Activated naive CD4-positive, alpha-beta T cell (primary cell): ENCODE measurements at places on chromosomes 12 and 14.

- no peak for DNase-seq
These were observed 293.4 kb downstream of the NPAS3 start for GRCh38 chr14:33232031-33232430.

GRCh38 chr14:76664790-76665189 lies 96.5 kb upstream of the VASH1 start:
- DNase-seq = no peak

DNA sequence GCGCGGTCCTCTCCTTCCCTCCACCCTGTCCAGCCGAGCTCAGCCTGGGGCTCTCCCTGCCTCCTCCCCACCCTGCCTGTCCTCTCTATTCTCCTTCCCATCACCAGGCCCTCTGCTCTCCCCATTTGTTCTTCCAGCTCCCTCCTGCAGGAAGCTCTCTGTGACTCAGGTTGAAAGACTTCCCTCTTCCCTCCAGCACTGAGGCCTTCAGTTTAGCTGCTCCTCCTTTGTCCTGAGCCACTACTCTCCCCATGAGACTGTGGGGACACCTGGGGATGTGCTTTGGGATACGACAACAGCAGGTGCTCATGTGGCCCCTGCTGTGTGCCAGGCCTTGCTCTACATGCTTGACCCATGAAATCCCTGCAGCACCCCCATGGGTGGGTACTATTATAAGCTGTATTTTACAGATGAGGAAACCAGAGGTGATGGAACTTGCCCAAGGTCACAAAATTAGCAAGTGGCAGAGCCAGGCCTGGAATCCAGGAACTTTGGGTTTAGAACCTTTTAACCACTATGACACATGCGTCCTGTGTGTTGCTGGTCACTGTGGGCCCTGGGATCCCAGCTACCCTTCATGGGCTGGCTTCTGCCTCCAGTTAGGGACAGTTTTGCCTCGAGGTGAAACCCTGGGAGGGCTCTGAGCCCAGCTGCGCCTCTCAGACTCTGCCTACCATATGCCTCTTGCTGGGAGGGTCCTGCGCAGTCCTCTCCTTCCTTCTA lies 5.5 kb downstream of the KRT80 start:
- no peak for DNase-seq

- no peak for DNase-seq
These were observed 774 bp upstream of the MANSC4 start for GRCh38 chr12:27780612-27781408.

GRCh38 chr14:22981090-22981875 lies 1.1 kb downstream of the AJUBA start:
- no peak for DNase-seq

GRCh38 chr14:21299562-21300130 lies 19.8 kb downstream of the RPGRIP1 start:
- DNase-seq = no peak

DNA sequence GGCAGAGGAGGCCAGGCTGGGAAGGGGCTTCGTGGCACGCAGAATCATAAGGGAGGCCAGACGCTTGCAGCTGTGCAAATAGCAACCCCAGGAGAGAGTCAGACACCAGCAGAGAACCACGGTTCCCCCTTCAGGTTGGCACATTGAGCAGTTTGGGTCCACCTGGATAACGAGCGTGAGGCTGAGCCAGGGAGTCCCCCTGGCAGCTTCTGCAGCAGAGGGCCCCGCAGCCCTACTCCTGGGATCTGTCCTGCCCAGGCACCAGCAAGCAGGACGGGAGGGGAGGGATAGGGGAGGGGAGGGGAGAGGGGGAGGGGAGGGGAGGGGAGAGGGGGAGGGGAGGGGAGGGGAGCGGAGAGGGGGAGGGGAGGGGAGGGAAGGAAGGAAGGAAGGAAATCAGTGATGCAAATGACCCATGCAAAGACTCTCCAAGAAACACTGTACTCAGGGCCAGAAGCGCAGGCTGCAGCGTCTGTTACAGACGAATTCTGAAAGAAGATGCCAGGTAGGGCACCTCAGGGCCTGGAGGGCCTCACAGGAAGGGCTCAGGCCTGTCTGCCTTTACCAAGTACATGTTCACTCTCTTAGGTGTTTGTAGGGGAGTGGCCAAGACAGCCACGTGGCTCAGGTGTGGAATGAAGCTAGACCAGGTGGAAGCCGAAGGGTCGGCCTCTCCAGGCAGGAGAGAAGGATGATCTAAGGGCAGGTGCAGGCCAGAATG lies 32.3 kb upstream of the MMP17 start:
- no peak for DNase-seq

- DNase-seq = no peak
These were observed 204.9 kb upstream of the RMST start for GRCh38 chr12:97257726-97258125.

DNA sequence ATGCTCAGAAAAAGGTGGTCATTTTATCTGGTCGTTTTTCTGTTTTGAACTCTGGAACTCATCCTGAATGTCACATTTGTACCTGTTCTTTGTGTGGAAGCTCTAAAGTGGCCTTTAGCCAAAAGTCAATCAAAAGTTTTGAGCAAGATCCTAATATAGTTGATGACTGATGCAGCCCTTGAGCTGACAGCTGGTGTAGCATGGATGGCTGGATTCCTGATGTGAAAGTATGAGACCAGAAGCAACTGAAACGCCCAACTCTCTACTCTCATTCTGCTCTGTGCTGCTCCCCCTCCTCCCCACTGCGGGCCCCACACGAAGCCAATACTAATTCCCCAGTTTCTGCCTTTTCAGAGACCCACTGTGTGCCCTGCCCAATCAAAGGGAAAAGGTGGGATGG lies 10.3 kb upstream of the MYH7 start:
- no peak for DNase-seq

DNA sequence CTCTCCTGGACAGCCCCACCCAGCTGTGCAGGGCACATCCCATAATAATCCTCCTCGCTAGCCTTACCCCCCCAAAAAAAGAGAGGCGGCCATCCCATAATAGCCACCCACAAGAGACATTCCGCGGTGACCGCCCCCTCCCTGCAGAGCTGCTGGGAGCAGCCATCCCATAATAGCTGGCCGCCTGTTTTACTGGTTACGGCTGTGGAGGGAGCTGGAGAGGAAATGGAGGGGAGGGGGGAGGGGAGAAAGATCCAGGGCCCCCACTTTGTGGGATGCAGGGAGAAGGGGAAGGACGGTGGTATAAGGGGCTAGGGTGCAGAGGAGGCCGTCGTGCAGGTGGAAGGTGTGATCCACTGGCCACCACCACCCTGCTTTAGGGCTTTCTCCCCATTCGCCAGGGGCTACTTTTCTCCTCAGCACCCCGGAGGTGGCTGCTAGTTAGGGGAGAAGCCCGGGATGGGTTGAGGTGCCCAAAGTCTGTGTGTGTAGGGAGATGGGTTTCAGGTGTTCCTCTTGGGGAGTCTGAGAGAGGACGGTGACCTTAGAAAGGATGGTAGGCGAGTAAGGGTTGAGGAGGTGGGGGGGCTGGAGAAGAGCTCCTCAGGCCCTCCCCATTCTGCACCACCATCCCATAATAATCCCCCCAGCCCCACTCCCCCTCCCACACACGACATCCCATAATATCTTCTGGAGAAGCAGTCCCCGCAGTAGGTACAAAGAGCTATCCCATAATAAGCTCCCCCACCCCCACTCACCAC lies 6.0 kb upstream of the CHD4 start:
- DNase-seq = no peak

- no peak for DNase-seq
These were observed 116.5 kb downstream of the METTL25 start for GRCh38 chr12:82474798-82475184.

DNA sequence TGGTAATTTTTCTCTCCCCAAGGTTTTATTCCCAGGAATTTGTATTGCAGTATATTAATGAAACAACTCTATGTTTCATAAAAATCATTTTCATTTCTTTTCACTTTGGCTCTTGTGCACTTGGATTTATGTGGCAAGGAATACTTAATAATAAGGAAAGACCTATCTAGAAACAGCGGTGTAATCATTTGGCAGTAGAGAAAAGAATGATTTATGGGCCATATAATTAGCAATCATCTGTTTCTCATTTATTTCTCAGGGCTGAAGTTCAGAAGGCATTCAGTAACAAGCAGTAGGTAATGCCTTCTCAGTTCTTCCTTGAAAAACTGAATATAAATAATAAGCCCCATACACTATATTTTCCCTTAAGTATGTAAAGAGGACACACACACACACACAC lies 172.6 kb downstream of the ANO4 start:
- no peak for DNase-seq
